ENCODE measurements at places on chromosomes 16 and 17. TPM values are rescaled to one million over a fixed set of nuclear protein-coding genes. Genes with fewer than 3 reads are reported as not detected.

The ZNF286A gene
- 14.9 TPM for total RNA-seq

- peaks cover 10% of the 10 kb centered on the region for H3K36me3 ChIP-seq
- no peak for DNase-seq
- H3K4me3 ChIP-seq: no peak overlapping the region
- H3K27ac ChIP-seq: no peak overlapping the region
Observed at GRCh38 chr16:11033629-11034420, 89.5 kb downstream of the CLEC16A start.

The KRTAP4-16 gene
- not detected for total RNA-seq

- H3K4me1 ChIP-seq: no peaks in the 10 kb centered on the region
- peak; percentile 46 for DNase-seq
- no peak overlapping the region for H3K27ac ChIP-seq
- no peak overlapping the region for H3K4me3 ChIP-seq
- H3K36me3 ChIP-seq: no peaks in the 10 kb centered on the region
- no peaks in the 10 kb centered on the region for H3K27me3 ChIP-seq
Observed at GRCh38 chr16:6643080-6643686, 689.5 kb upstream of the RBFOX1 start.

- H3K27me3 ChIP-seq: no peaks in the 10 kb centered on the region
- H3K4me3 ChIP-seq: peak overlapping the region; percentile 89
- DNase-seq: peak; percentile 80
- H3K27ac ChIP-seq: peak overlapping the region; percentile 95
- peaks cover 48% of the 10 kb centered on the region for H3K4me1 ChIP-seq
- H3K36me3 ChIP-seq: peaks cover 7% of the 10 kb centered on the region
Observed at GRCh38 chr16:68265078-68265920, 973 bp downstream of the SLC7A6 start.

The PLXDC1 gene
- 5.7 TPM for total RNA-seq

The TEX19 gene
- total RNA-seq: not detected
